Endothelial cell of coronary artery (primary cell): ENCODE measurements at places on chromosomes 13 and 19. TPM values are rescaled to one million over a fixed set of nuclear protein-coding genes. Genes with fewer than 3 reads are reported as not detected.

The CLIP3 gene
- total RNA-seq = 4.7 and 5.9 TPM in 2 replicates

The KCNK6 gene
- 4.0 and 7.2 TPM in 2 replicates for total RNA-seq

The ATP8B3 gene
- total RNA-seq = 1.2 and 1.8 TPM in 2 replicates

The CARD8 gene
- 106 and 112 TPM in 2 replicates for total RNA-seq

The ZNF490 gene
- total RNA-seq = 5.5 and 7.1 TPM in 2 replicates

The PLIN4 gene
- under 0.01 TPM in 2 replicates for total RNA-seq

The WDR88 gene
- not detected in 2 replicates for total RNA-seq

The PRTN3 gene
- not detected in 2 replicates for total RNA-seq
